ENCODE measurements at places on chromosomes 5 and 9. TPM values are rescaled to one million over a fixed set of nuclear protein-coding genes. Genes with fewer than 3 reads are reported as not detected.
A peak's percentile ranks its signal among the peaks of the same experiment; 100 is the strongest.

Gene BARHL1
- 2.4 TPM for total RNA-seq

DNA sequence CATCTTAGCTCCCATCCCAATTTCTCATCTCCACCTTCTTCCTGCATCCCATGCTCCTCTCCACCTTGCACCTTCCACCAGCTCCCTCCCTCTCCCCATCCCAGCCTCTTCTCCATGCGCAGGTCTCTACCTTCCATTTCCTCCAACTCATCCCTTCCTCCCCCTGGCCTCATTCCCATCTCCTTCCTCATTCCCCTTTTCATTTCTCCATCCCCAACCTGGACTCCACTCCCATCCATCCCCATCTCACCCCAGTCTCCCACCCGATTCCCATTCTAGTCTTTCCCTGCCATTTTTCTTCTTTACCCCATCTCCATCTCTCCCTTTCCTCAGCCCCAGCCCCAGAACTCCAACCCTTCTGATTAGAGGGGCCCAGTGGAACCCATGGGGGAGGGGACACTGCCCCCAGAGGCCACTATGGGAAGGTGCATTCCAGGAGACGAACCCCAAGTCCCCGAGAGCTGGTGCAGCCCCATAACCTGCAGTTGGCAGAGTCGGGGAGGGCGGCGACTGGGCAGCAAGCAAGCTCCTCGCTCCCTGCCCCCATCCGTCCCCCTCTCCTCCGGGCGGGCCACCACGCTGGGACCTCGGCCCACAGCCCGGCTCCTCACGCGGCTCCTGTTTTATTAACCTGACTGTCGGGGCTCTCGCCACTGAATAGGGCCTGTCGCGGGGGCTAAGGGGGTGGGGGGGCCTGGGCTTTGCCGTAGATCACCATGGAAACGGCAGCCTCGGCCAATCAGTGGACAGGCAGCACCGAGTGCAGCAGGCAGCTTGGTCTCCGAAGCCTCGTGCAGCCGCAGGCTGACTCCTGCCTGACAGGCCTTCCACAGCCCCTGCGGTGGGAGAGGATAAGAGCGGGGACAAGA, 66.7 kb downstream of the PCDH1 start:
- peaks cover 8% of the 10 kb centered on the region for H3K27me3 ChIP-seq
- no peaks in the 10 kb centered on the region for H3K36me3 ChIP-seq
- no peak overlapping the region for H3K4me3 ChIP-seq
- H3K27ac ChIP-seq, result peak overlapping the region; percentile 57
- peaks cover 62% of the 10 kb centered on the region for H3K4me1 ChIP-seq
- peak; percentile 38 for DNase-seq

GRCh38 chr5:143164557-143164956, 238.9 kb downstream of the NR3C1 start:
- peaks cover 19% of the 10 kb centered on the region for H3K36me3 ChIP-seq
- DNase-seq, result no peak
- no peak overlapping the region for H3K27ac ChIP-seq
- peaks cover 7% of the 10 kb centered on the region for H3K27me3 ChIP-seq

DNA sequence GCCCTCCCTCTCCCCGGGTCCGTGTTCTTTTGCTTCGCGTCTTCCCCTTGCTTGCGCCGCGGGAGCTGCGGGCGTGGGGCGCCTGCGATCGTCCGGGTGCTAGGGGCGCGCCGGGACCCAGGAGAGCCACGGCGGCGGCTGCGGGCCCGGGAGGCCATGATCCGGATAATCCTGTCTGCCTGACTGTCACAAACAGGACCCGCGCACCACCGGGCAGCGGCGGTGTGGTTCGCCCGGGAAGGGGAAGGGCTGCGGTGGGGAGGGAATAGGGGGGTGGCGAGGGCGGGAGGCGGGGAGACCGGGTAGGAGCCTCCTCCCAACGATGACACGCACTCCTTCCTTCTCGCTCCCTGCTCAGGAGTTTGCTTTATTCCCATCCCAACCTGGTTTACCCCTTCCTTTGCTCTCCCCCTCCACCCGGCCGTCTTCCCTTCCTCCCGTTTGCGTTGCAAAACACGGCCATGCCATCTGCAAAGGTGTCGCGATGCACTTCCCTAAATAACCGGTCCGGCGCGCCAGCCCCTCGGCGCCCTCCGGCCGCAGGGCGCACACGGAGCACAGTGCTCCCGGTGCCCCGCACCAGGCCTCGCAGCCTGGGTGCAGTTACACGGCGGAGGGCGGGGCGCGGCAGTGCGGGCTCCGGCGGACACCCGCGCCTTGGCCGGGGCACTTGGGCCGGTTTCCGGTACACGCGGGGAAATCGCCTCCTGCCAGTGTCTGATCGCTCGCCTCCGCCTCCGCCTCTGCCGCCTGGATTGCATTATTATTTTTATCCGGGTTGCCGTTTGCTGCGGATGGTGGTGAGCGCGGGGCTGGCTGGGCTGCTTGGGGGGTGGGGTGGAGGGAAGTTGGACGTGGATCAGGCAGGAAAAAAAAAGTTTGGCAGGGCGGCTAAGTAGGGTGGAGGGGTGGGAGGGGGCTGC, 1.5 kb downstream of the SMARCA2 start:
- no peaks in the 10 kb centered on the region for H3K36me3 ChIP-seq
- H3K4me3 ChIP-seq, result peak overlapping the region; percentile 96
- H3K4me1 ChIP-seq, result peaks cover 22% of the 10 kb centered on the region
- peaks cover 14% of the 10 kb centered on the region for H3K27me3 ChIP-seq
- H3K27ac ChIP-seq, result peak overlapping the region; percentile 74
- DNase-seq, result peak; percentile 50

Gene SLCO4C1
- 18.0 TPM for total RNA-seq

DNA sequence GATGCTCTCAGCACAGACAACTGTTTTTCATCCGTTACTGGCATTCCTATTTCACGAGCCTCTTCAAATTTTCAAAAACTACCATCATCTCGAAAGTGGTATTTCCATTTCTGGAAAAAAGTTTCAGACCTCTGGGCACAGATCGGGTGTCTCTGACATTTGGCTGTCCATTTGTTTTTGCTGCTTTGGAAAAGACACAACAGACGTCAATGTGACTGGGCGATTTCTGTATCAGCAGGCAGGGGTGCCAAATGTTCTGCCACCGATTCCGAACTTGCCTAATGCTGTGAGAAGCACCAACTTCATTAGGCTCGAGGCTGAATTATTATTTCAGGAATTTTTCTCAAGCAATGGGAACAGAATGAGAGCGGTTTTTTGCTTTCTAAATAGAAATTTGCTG, 105.6 kb downstream of the ARSB start:
- H3K4me1 ChIP-seq, result no peaks in the 10 kb centered on the region
- no peaks in the 10 kb centered on the region for H3K27me3 ChIP-seq
- no peak for DNase-seq
- no peak overlapping the region for H3K27ac ChIP-seq
- no peaks in the 10 kb centered on the region for H3K36me3 ChIP-seq
- no peak overlapping the region for H3K4me3 ChIP-seq

DNA sequence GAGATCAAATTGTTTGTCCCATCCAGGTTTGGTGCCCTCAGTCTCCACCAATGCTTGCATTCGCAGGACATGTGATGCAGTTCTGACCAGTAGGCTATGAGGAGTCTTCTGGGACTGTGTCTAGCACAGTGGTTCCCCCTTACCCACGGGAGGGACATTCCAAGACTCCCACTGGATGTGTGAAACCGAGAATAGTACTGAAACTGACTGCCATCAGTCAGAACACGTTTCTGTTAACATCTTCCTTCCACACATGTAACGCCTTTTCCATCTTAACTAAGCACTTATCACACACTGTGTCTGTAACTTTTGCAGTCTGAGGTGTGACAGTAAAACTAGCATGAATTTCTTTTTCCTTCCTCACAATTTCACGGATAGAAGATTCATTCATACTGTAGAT, 74.7 kb downstream of the PTTG1 start:
- no peak overlapping the region for H3K4me3 ChIP-seq
- no peak overlapping the region for H3K27ac ChIP-seq
- peaks cover 23% of the 10 kb centered on the region for H3K4me1 ChIP-seq
- H3K27me3 ChIP-seq, result peaks cover 1% of the 10 kb centered on the region
- no peaks in the 10 kb centered on the region for H3K36me3 ChIP-seq
- no peak for DNase-seq

- H3K36me3 ChIP-seq, result peaks cover 3% of the 10 kb centered on the region
- no peak overlapping the region for H3K4me3 ChIP-seq
- H3K4me1 ChIP-seq, result peaks cover 30% of the 10 kb centered on the region
- no peaks in the 10 kb centered on the region for H3K27me3 ChIP-seq
Measured at GRCh38 chr9:112006361-112007020, 109.9 kb downstream of the UGCG start.

Measured in endothelial cell (in vitro differentiated cells).